ENCODE measurements at places on chromosomes 2 and 18.

DNA sequence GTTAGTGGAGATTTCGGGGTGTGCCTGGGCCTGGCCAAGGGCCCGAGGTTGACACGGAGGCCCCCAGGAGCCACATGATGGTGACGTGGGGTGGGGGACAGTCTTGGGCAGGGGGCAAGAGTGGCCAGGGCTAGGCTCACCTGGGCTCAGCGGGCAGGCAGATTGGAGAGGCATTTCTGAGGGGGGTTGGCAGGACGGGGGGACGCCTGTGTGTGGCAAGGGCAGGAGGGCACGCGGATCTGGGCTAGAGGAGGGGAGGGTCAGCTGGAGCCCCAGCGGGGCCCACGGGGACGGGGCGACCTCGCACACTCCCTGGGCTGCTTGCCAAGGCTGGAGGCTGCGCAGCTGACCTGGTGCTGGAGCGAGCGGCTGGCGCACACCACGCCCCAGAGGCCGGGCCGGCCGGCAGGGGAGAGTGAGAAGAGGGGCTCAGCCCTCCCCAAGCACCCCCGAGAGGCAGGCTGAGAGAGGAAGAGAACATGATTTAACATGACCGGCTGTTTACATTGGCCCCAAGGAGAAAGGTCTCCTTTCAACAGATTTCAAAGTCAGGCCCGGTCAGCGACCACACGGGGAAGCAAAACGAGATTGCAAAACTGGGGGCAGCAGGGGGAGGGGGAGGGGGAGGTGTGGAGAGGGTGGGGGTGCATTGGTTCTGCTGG lies 38.0 kb upstream of the SNED1 start:
- no peak for DNase-seq

DNA sequence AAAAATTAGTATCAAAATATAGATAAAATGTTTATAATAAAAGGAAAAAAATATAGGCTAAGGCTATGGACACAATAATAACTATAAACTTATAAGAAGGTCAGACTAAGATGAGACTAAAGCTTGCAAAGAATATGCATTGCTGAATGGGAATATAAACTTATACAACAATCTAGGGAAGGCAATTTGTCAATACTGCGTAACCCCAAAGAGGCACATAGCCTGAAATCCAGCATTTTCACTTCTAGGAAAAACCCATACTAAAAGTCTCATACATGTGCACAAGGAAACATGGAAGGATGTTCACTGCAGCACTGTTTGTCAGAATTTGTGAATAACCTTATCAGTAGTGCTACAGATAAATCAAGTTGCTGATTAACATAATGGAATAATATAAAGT lies 45.5 kb downstream of the FANCL start:
- no peak for DNase-seq

- no peak for DNase-seq
Observed at GRCh38 chr2:143088388-143088787, 40.8 kb upstream of the ARHGAP15 start.

DNA sequence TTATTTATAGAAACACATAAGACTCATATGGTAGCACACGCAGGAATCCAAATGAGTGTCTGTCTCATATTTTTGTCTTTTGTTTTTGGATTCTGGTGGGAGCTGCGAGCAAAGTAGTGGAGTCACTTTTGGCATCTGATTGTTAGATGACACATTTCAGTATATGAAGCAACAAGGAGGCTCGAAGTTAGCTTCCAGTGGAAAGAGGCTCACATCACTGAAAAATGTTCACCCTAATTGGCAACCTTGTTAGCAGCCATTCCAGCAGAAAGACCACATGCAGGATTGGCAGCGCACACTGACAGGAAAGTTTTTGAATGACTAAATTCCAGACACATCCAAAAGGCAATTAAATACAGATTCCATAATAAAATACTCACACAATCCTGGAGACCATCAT lies 87.4 kb downstream of the MYT1L start:
- DNase-seq: no peak

- no peak for DNase-seq
Observed at GRCh38 chr2:121595012-121595891, 54.0 kb downstream of the CLASP1 start.

GRCh38 chr2:240451108-240451611 lies 15.7 kb downstream of the GPC1 start:
- no peak for DNase-seq

- no peak for DNase-seq
Observed at GRCh38 chr2:190093793-190094192, 31.3 kb upstream of the MSTN start.

- no peak for DNase-seq
Observed at GRCh38 chr2:30503007-30503694, 56.1 kb downstream of the LCLAT1 start.

- no peak for DNase-seq
Observed at GRCh38 chr18:56380685-56381084, 257.7 kb downstream of the TXNL1 start.

- no peak for DNase-seq
Observed at GRCh38 chr2:158671360-158672245, 123.5 kb upstream of the DAPL1 start.

DNA sequence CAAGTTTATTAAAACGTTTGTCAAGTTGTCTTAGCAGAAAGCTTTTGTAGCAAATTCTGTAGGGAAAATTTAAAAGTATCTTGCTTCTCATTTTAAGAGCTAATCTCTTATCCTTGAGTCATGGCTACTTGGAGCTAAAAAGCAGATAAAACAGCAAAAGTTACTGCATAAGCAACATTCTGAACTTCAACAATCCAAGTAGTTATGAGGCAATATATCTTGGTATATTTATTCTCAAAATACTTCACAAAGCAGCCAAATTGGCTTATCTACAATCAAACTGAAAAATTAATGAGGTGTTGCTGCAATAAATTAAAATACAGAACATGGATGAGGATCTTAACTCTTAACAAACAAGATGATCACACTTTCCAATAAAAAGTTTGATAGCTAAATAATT lies 306.5 kb downstream of the PIEZO2 start:
- DNase-seq: no peak

GRCh38 chr2:234577191-234577590 lies 80.3 kb upstream of the ARL4C start:
- no peak for DNase-seq
